ENCODE measurements at places on chromosomes 1 and 21. TPM values are rescaled to one million over a fixed set of nuclear protein-coding genes. Genes with fewer than 3 reads are reported as not detected.

DNA sequence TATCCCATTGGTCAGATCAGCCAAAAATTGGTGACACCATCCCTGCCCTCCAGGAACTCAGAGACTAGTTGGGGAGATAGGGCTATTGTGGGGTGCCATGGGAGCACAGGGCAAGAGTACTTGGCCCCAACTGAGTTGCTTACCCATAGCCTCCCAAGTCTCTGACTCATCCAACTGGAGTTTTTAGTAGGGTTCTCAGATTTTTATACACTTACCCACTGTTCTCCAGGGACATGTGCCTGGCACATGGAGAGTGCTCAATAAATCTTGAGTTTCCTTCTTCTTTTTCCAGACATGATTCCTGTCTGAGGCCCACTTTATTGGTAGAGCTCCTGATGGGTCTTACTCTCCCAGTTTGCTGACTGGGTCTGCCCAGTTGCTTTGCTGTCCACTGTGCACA, 56.7 kb downstream of the OVGP1 start:
- DNase-seq = no peak

Gene SYTL1
- polyA plus RNA-seq = 10.4 TPM

Gene VANGL1
- 15.6 TPM for polyA plus RNA-seq

Gene CD101
- 2.0 TPM for polyA plus RNA-seq

DNA sequence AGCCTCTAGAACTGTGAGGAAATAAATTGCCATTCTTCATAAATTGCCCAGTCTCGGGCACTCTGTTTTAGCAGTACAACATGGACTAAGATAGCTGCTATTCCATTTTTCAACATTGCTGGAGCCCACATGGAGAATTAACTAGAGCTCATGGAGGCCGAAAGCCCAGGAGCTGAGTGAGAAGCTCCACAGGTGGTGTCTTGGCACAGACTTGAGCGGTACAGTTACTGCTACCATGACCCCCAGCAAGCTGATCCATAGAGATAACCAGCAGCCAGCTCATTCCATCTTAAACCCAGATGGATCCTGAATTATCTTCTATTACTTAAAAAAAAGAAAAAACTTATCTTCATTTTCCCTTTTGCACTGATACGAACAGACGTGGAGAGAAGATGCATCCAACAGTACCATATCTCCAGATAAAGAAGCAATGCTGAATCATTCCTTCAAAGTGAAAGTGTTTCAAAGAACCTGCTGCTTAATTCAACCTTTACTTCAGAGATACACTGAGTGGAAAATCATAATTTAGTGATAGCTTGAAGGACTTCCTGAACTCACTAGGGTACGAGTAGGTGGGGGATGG, 115.1 kb downstream of the SETD4 start:
- DNase-seq = no peak

All from left renal pelvis (tissue), 4 donors.